ENCODE measurements at places on chromosomes 4 and X. TPM values are rescaled to one million over a fixed set of nuclear protein-coding genes. Genes with fewer than 3 reads are reported as not detected.

DNA sequence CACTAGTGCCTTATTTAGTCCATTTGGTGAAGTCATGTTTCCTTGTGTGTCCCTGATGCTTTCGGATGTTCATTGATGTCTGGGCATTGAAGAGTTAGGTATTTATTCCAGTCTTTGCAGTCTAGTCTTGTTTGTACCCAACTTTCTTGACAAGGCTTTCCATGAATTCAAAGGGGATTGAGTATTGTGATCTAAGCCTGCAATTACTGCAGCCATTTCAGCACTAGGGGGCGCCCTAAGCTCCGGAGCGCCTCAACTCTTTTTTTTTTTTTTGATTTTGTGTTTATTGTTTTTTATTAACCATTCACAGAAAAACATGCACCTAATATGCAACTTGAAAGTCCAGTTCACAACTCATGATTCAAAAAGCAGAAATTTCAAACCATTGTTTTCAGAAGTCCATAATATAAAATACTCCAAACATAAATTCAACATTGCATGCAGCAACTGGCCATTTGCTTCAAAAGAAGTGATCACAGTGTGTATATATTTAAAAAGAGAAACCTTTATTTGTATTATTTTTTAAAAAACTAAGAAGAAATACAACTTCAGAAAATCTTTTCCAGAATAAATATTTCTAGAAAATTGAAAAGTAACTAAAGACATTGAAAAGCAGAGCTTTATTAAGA lies 59.2 kb downstream of the PTPN13 start:
- H3K4me1 ChIP-seq, result no peaks in the 10 kb centered on the region
- no peak overlapping the region for H3K27ac ChIP-seq
- H3K36me3 ChIP-seq, result peaks cover 4% of the 10 kb centered on the region
- peak; percentile 15 for DNase-seq
- H3K4me3 ChIP-seq, result no peak overlapping the region

DNA sequence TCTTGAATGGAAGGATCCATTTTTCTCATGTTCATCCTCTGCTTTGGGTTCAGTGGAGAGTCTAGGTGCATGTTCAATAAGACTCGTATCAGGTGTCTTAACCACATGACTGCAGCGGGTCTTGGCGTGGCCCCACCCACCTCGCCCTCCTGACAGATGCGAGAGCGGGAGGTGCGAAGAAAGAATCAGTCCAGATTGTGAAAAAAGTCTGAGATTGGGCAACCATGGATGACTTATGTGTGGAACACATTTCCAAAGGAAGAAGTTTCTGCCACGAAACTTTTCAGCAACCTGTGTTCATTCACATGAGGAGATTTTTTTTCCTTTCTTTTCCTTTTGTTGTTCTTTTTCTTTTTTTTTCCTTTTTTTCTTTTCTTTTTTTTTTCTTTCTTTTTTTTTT lies 66.8 kb downstream of the NSD2 start:
- no peak overlapping the region for H3K4me3 ChIP-seq
- H3K27me3 ChIP-seq, result no peaks in the 10 kb centered on the region
- peaks cover 40% of the 10 kb centered on the region for H3K36me3 ChIP-seq
- no peaks in the 10 kb centered on the region for H3K4me1 ChIP-seq
- no peak for DNase-seq
- H3K27ac ChIP-seq, result no peak overlapping the region

DNA sequence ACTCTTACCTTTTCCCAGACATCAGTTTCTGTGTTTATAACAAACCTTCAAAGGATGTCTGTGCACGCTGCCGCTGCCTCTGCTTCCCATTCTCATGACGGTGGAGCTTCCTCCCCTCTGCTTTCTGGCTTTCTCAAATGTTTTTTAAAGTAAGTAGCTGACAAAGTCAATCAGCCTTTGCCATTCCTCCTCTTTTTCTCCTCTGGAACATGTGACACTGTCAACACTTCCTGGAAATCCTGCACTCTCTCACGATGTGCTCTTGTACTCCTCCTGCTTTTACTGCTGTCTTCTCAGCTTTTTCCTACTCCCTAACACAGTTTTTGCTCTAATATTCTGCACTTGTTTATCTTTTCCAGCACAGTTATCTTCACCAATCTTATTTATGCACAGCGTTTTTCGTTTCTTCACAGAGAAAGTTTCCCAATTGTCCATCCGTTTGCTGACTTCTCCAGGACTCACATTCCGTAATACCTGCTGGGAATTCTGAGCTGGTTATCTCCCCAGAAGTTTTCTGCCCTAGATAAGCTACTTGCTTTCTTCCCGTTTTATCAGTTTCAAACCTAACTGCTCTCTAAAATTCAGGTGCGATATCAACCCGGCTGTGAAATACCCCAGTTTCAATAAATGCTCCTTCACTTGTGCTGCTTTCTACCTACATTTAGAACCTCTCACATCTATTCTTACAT lies 465.6 kb upstream of the AGA start:
- no peak overlapping the region for H3K4me3 ChIP-seq
- H3K4me1 ChIP-seq, result no peaks in the 10 kb centered on the region
- no peaks in the 10 kb centered on the region for H3K36me3 ChIP-seq
- H3K27me3 ChIP-seq, result no peaks in the 10 kb centered on the region
- H3K27ac ChIP-seq, result no peak overlapping the region
- no peak for DNase-seq

DNA sequence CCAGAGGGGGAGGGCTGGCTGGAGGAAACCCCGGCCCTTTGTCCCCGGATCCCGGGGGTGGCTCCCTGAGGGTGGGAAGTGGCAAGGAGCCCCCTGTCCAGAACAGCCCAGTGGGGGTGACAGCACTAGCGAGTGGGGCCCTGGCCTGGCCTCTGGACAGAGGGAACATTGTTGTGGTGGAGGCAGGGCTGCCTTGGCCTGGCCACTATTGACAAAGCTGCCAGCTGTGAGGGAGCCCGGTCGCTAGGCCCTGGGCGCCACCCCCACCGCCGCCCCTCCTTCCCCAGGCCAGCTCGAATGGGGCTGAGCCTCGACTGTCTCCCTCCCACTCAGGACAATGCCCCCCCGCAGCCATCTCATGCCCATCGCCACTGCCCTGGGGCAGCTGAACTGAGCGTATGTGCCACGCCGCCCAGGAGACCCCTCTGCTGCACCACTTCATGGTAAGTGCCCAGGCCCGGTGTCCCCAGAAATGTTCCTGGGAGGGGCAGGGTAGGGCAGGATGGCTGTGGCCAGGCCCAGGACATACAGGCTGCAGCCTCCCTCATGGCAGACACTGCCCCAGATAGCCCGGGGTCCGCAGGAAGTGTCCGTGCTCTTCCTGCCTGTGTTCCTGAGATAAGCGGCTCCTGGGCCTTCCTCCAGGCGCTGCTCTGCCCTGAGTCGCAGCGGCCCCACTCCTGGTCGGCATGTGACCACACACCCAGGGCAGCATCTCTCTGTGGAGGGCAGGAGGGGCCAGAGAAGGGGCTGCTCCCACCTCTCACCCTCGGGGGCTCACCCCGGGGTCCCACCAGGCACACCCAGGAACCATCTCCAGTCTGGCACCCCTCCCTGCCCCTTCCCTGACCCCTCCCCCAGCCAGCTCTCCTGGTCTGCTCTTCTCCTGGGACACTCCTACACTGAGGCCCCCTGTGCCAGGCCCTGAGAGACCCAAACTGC lies 1.4 kb downstream of the PLXNB3 start:
- H3K4me1 ChIP-seq, result peaks cover 9% of the 10 kb centered on the region
- no peak overlapping the region for H3K27ac ChIP-seq
- no peaks in the 10 kb centered on the region for H3K36me3 ChIP-seq
- no peak overlapping the region for H3K4me3 ChIP-seq

The TMEM271 gene
- not detected for total RNA-seq

DNA sequence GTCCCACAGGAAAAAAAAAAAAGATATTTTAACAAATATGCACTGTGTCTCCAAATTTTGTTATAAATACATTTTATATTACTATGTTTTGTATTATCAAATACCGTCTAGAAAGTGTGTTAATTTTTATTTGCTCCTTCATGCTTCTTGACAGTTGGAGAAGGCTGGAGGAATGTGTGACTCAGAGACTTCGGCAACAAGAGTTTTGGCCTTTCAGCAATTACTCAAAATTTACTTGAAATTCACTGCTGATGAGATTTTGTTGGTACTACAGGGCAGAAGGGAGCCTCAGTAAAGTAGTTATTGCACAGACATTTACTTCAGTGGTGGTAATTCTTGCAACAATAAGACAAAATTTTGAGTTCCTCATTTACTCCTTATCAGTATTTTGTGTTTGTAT lies 2164.0 kb downstream of the PCDH7 start:
- no peak overlapping the region for H3K4me3 ChIP-seq
- no peaks in the 10 kb centered on the region for H3K36me3 ChIP-seq
- H3K4me1 ChIP-seq, result no peaks in the 10 kb centered on the region
- no peaks in the 10 kb centered on the region for H3K27me3 ChIP-seq
- no peak for DNase-seq

DNA sequence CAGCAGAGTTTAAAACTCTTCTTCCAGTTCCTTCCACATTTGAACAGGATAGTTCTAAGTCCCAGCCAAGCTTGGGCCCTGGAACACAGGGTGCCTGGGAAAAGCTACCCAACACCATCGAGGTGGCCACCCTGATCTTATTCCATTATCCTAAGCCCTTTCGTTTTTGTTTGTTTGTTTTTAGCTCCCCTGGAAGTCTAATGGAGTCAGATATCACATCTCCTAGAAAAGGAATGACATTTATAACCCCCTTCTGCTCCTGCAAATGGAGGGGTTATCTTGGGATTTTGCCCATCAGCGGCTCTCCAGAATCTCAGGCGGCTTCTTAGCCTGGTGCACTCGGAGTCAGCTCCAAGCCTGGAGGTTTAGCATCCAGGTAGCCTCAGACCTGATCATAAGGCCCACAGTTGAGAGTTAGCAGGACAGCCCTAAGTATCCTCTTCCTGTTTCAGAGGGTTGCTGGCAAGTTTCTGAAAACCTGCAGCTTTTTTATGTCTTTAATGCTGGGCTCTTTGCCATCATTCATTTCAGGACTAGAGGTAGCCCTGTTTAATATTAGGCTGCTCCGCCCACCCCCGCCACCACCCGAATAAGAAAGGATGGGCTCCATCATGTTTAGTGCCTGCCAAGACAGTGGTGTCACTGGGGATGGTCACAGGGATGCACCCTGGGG lies 230.0 kb upstream of the LNX1 start:
- H3K4me1 ChIP-seq, result no peaks in the 10 kb centered on the region
- H3K27me3 ChIP-seq, result peaks cover 2% of the 10 kb centered on the region
- no peaks in the 10 kb centered on the region for H3K36me3 ChIP-seq
- H3K4me3 ChIP-seq, result no peak overlapping the region
- no peak overlapping the region for H3K27ac ChIP-seq

GRCh38 chr4:1872870-1873269 lies 1.7 kb downstream of the NSD2 start:
- H3K27ac ChIP-seq, result peak overlapping the region; percentile 95
- H3K4me3 ChIP-seq, result peak overlapping the region; percentile 89
- H3K36me3 ChIP-seq, result peaks cover 14% of the 10 kb centered on the region

The CFAP99 gene
- not detected for total RNA-seq

Measured in activated CD4-positive, alpha-beta memory T cell treated with anti-CD3 and anti-CD28 coated beads for 36 hours (primary cell).